ENCODE measurements at places on chromosomes 1 and 21. TPM values are rescaled to one million over a fixed set of nuclear protein-coding genes. Genes with fewer than 3 reads are reported as not detected.

The RXFP4 gene
- total RNA-seq = not detected

The RIPPLY3 gene
- total RNA-seq = not detected

The POMGNT1 gene
- total RNA-seq = 26.4 TPM

DNA sequence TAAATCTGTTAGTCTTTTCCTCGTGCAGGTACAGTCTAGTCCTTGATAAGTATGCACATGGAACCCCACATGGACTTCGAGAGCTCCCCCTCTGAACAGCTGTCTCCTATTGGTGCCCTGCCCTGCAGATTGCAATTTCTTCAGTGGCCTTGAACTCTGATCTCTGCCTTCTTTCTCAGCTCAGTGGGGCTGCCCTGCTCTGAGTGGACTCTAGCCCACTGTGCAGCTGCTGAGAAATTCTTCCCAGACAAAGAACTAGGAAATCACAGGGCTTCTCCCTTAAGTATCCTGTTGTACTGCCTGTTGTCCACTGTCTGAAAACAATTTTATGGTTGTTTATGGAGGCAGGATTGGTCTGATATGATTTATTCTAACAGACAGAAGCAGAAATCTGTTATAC is 38.2 kb downstream of the ADAM30 start:
- no peak for DNase-seq

DNA sequence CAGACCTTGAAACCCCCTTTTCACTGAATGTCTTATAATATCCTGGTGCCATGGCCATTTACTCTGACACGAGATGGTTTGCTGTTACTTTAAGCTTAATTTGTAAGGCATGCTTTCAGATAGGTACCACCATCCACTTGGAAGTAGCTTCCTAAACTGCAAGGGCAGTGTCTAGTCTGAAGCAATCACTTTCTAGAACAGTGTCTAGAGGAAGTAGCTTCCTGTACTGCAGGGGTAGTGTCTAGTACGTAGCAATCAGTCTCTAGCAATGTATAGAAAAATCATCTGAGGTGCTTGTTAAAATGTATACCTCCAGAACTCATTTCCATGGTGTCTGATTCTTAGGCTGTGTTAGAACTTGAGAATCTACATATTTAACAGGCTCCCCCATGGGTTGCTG is 42.5 kb downstream of the ZBTB40 start:
- no peak for DNase-seq

- no peak for DNase-seq
Observed at GRCh38 chr1:95084317-95085176, 11.8 kb upstream of the ALG14 start.

DNA sequence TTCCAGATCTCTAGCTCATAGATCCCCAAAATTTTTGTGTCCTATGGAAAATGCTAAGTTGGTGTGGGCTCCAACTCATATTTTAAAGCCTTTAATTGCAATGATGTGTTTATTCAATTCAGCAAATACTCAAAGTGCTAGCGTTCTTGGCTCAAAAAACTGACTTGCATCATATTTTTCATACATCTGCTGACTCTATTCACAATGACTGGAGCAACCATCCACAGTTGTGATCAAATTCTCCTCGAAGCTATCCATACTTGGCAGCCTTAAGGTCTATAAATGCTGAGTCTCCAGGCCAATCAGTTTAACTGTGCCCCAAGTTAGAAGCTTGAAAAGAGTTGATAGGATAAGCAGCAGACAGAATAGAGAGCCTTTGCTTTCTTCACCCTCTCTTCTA is 2.9 kb upstream of the ATP1A1 start:
- DNase-seq = no peak

- DNase-seq = no peak
Observed at GRCh38 chr1:167922023-167922422, 8.1 kb upstream of the ADCY10 start.

DNA sequence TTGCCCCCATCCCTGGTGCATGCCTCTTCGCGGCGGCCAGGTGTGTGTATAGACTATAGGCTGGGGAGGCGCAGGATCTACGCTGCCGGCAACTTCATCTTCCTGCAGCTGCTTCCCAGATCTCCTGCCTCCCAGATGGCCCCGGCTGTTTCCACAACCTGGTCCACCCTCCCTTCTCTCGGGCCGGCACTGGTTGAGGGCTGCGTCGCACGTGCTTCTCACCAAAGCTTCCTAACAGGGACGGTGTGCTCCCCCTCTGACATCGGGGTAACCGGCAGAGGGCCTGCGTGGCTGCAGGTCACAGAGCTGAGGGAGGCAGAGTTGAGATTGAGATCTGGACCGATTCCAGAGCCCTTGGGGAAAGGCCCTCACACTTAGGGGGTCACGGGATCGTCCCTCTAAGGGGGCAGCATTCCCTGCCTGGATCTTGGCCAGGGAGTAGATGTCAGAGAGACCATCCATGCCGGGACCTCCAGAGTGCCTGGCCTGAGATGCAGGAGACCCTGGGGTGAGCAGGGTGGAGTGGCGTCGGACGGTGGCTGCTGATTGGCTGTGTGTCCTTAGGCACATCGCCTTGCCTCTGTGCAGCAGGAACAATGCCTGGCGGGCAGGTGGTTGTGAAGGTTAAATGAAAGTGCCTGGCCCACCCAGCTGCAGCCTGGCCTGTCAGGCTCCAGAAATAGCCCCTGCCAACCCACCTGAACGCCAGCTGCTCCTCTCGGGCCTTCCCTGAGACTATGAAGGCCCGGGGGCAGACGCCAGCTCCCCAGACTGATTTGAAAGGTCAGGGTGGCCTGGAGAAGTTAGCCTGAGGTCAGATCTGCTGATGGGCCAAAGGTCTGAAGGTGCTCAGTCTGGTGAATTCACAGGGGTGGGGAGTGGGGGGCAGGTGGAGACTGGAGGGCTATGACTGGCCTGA is 6.1 kb upstream of the MASP2 start:
- DNase-seq = no peak

DNA sequence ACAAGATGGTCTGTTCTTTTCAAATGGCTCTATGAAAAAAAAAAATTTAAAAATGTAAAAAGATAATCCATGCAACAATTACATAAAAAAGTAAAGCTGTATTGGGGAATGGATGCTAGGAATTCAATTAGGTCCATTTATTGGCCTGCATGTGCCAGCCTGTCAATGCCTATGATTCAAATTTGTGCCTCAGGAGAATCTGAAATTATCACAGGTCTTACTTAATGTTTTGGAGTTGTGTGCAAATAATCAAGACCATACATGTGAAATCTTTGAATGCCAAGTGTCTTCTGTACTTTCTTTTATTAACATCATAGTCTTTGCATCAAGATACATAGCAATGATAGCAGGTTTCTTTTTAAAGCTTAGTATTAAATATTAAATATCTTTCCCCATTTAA is 13.5 kb upstream of the KLHL12 start:
- no peak for DNase-seq

DNA sequence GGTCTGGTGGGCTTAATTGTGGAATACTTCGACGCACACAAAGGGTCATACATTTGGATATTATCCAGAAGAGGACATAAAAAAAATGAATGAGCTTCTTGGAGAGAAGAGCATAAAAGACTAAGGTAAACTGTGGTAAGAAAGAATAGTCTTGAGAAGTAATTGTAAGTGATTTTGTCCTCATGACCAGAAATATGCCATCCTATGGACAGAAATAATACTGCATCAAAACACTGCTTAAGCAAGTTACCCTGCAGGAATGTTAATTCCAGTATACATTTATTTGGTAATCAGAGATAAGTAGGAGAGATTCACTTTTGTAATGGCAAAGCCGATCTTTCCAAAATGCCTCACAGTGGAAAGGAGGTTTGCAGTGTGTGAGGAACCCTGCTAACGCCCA is 111.9 kb downstream of the NRIP1 start:
- no peak for DNase-seq

Measured in lower leg skin (tissue), 4 donors.